ENCODE measurements at places on chromosomes 4 and X.

- no peak for ATAC-seq
Measured at GRCh38 chr4:73828956-73829355, 7.5 kb upstream of the CXCL6 start.

- ATAC-seq = no peak
Measured at GRCh38 chrX:119402588-119402987, 3.5 kb downstream of the SLC25A43 start.

- ATAC-seq = no peak
Measured at GRCh38 chrX:64195862-64196261, 9.6 kb downstream of the AMER1 start.

DNA sequence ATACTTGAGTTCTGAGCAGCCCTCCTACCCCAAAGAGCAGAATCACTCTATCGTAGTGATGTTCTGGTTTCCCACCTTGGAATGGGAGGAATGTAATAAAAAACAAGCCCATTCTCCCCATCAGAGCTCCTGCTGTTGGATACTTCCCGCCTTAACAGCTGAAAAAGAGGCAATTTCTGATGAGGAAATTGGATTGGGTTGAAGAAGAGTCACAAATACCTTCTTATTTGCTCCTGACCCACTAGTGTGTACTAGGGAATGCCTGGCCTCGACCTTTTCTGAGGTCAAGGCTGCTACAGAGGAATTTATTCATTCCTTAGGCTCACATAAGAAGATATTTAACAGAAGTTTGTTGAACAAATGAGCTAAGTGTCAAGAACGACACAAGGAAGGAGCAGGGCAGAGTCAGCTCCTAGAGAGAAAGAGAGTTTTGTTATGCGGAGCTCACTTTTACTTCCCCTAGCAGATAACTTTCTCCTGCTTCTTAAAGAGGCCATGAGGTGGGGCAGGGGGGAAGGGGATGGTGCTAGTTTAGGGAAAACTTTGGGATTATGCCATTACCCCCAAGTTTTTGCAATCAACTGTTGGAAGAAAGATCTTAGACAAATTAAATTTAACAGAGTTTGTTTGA is 273.8 kb upstream of the CLNK start:
- ATAC-seq = no peak

DNA sequence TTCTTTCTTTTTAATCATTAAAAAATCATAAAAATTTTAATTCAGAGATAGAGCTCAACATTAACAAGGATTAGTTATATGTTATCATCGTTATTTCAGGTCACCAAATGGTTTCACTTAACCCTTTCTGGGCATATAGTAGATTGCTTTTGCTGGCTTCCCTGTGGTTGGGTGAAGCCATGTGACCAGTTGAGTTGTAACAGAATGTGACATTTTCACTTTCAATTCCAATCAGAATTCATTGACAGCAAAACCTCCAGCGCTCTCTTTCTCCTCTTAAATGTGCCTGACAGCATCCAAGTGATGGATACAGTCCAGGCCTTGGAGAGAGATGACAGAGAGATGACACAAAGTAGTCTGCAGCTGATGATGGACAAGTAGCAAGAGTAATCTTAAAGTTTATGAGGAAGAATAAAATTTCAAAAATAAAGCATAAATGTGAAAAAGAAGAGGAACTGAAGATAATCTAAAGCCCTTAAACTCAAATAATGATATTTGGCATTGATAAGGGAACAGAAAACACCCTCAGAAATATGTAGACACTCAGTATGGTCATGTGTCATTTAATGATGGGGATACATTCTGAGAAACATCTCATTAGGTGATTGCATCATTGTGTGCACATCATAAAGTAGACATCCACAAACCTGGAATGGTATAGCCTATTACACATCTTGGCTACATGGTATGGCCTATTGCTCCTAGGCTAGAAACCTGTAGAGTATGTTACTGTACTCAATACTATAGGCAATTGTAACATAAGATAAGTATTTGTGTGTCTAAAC is 92.3 kb upstream of the QRFPR start:
- ATAC-seq = no peak

All from activated CD4-positive, CD25-positive, alpha-beta regulatory T cell treated with anti-CD3 and anti-CD28 coated beads, Interleukin-2, amount 50 U/mL, for 24 hours (primary cell).